IPS DF 6.9 (cell line): ENCODE measurements at places on chromosomes 12 and 14.

- H3K27me3 ChIP-seq, result no peaks in the 10 kb centered on the region
- peaks cover 2% of the 10 kb centered on the region; the same call in 1 of the 2 replicates for H3K4me1 ChIP-seq
Observed at GRCh38 chr12:42756841-42757623, 167.5 kb upstream of the PRICKLE1 start.

DNA sequence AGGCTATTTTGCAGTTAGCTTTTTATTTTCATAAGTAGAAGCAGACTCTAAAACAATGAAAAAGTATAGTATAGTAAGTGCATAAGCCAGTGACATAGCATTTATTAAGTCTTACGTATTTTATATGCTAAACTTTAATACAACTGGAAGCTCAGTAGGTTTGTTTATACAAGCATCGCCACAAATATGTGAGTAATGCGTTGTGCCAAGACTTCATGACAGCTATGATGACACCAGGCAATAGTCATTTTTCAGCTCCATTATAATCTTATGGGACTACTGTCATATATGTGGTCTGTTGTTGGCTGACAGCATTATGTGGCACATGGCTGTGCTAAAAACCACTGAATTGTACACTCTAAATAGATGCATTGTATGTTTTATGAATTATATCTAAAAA, 40.3 kb downstream of the SLC38A2 start:
- DNase-seq, result no peak
- no peaks in the 10 kb centered on the region for H3K4me1 ChIP-seq
- no peak overlapping the region for H3K4me3 ChIP-seq

DNA sequence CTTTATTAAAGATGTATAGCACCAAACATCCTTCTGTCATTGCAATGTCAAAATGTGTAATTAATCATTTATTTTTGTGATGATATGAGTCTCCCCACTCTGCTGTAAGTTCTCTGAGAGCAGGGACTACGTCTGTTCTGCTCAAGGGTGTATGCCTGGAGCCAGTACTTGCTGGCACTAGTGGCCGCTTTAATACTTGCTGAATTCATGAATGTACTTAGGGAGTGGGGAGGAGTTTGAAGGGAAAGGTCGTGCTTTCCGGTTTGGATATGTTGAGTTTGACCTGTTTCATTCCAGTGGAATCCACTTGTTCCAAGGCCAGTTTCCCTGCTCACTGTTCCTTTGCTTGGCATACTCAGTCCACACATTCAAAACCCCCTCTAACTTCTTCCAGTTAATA, 1.9 kb upstream of the DCAF5 start:
- DNase-seq, result no peak
- no peak overlapping the region for H3K27ac ChIP-seq
- H3K36me3 ChIP-seq, result no peaks in the 10 kb centered on the region
- H3K27me3 ChIP-seq, result peaks cover 3% of the 10 kb centered on the region; the same call in 1 of the 2 replicates

- H3K4me3 ChIP-seq, result no peak overlapping the region
- no peaks in the 10 kb centered on the region for H3K36me3 ChIP-seq
- no peak overlapping the region for H3K27ac ChIP-seq
- no peak for DNase-seq
Observed at GRCh38 chr12:47328831-47329545, 249.2 kb upstream of the AMIGO2 start.

DNA sequence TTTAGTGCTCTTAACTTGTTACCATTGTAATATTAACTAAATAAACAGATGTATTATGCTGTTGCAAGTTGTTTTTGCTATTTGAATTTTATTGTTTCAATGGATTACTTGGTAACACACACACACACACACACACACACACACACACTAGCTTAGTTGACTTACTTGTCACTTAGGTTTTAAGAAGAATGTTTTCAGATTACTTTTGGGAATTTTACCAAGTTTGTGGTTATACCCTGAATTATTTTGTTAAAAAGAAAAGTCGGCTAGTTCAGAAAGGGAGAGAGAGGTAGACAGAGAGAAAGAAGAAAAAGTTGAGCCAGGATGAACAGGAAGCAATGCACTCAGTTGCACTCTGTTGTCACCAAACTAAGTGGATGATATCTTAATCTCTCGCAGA, 5.3 kb downstream of the SSTR1 start:
- H3K27ac ChIP-seq, result no peak overlapping the region
- H3K4me3 ChIP-seq, result no peak overlapping the region
- peaks cover 48% of the 10 kb centered on the region for H3K27me3 ChIP-seq
- H3K36me3 ChIP-seq, result no peaks in the 10 kb centered on the region
- peaks cover 12% of the 10 kb centered on the region; the same call in 1 of the 2 replicates for H3K4me1 ChIP-seq

DNA sequence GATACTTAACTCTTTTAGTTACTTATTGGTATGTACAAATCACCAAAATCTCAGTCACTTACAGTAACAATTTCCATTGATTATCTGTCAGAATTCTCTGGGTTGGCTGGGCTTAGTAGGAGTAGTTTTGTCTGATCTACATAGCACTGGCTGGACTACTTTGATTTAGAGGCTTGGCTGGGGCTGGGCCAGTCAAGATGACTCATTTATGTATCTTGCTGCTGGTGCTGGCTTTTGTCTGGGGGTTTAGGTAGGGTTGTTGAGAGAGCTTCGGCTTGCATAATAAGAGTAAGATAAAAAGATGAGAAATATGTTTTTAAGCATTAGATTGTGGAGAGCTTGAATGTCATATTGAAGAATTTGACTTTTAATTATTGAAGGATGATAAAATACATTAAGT, 1093.7 kb downstream of the SLC6A15 start:
- H3K4me1 ChIP-seq, result no peaks in the 10 kb centered on the region
- H3K4me3 ChIP-seq, result no peak overlapping the region
- H3K27ac ChIP-seq, result no peak overlapping the region
- H3K36me3 ChIP-seq, result no peaks in the 10 kb centered on the region
- H3K27me3 ChIP-seq, result no peaks in the 10 kb centered on the region

DNA sequence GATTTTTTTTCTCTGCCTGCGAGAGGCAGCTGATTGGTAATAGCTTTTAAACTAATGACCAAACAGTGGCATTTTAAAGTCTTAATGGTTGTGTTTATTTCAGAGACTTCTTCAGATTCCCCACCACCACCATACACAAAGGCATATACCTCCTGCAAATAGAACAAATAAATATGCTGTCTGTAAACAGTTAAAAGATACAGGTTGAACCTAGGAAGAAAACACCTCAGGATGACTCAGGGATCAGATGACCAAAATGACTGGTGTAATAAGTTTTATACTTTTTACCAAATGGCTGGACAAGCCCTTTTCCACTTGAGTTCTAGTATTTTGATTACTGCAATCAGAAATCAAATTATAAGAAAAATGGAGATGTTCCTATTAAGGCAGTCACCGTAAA, 364.1 kb downstream of the PAWR start:
- H3K27me3 ChIP-seq, result no peaks in the 10 kb centered on the region
- no peak for DNase-seq

GRCh38 chr14:21256539-21257393, 12.5 kb downstream of the HNRNPC start:
- no peaks in the 10 kb centered on the region for H3K27me3 ChIP-seq
- no peak overlapping the region for H3K27ac ChIP-seq
- peaks cover 12% of the 10 kb centered on the region; the same call in 1 of the 2 replicates for H3K36me3 ChIP-seq
- H3K4me1 ChIP-seq, result no peaks in the 10 kb centered on the region
- no peak for DNase-seq

- H3K36me3 ChIP-seq, result no peaks in the 10 kb centered on the region; the same call in 1 of the 2 replicates
- DNase-seq, result no peak
- H3K27ac ChIP-seq, result no peak overlapping the region
- no peaks in the 10 kb centered on the region for H3K27me3 ChIP-seq
Observed at GRCh38 chr12:121452985-121453360, 53.1 kb downstream of the RNF34 start.

DNA sequence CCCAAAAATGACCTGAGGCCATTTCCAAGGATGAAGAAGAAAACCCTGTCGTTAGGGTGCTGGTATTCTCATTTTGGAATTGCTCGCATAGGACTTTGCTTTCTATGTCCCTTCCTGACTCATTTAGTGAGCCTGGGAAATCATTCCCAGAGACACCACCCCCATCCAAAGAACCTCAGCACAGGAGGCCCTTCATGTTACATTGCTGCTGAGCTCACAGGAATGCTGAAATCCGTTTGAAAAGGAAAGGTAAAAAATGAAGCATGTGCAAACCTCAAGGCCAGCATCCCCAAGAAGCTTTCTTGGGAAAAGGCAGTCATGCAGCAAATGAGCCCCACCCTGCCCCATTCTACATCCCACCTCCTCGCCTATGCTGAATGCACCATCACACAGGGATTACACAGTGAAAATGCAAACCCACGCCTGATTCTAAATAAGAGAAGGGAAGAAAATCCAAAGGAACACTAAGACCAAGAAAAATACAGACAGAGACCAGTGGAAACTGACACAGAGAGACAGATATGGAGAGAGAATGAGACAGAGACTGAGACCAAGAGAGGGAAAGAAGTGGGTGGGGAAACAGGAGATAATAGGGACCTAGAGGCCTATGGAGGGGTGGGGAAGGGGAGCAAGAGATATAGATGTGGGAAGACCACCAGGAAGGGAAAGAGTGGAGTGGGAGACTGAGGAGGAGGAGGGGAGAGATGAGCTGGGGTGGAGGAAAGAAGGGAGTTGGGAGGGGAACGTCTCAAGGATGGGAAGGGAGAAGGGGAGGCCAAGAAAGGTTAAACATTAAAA, 33.5 kb downstream of the NIN start:
- H3K27me3 ChIP-seq, result no peaks in the 10 kb centered on the region
- no peak overlapping the region for H3K4me3 ChIP-seq
- no peaks in the 10 kb centered on the region for H3K36me3 ChIP-seq
- no peaks in the 10 kb centered on the region; the same call in 1 of the 2 replicates for H3K4me1 ChIP-seq
